ENCODE measurements at places on chromosomes 7 and 10.

DNA sequence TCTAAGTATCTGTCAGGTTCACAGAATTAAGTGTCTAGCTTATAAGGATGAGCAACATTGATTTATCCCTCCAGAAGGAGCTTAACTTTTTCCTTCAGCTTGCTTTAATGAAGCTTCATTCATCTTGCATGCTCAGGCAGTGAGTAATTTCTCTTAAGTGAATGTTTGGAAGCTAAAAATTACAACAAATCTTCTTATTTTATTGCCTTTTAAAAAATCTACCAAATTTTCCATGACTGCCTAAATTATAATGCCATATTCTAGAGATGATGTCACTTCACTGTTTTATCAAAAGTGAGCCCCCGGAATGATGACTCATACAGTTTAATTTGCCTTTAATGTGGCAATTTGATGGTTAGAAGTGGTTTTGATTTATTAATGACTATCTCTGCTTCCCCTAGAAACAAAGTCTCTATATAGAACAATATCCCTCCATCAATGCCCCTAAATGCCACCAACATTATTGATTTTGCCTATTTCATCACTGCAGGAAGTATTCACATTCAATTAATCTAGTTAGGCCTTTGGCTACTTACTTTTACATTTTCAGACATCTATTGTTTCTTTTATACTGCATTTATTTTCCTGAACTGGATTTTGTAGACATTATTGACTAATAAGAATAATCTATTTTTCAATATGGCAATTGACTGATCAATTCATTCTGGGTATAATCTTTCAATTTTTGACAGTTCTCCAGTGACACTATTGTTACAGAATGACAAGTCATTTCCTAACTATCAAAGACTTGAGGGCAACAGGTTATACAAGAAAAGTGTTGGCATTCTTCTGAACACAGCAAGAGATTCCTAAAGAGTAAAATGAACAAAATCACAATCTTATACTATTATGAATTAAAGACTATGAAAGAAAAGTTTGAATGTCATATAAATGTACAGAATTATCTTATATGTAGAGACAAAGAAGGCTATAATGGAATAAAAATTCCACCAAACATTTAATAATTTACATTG, 139.3 kb upstream of the ODAD2 start:
- no peak for DNase-seq

GRCh38 chr7:150993511-150993910, 2.7 kb downstream of the NOS3 start:
- DNase-seq, result no peak

DNA sequence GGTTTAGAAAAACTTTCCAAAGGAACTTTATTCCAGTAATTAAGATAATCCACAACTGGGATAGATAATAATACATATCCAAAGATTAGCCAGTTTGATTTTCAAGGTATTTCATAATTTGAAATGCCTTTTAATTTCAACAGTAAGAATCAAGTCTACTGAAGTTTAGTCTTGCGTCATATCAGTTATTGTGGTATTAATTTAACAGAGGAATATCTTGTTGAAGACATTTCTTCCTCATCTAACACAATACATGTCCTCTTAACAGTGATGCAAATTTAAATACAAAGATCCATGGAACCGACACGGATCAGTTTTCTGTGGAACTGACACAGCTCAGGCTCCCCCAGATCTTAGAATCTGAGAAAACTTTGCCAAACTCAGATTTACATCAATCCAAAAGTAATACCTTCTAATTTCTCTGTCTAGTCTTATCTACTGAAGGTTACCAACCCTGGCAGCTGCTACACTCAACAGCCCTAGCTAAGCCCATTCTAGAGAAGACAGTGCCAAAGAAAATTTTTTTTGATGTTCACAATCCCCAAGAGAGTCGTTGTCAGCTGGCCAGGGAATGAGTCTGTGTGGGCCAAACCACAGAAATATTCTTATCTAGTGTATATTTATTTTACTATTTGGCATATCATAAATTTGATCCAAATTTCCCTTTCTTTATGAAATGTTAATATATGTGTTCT, 365.2 kb upstream of the MEOX2 start:
- DNase-seq, result no peak

DNA sequence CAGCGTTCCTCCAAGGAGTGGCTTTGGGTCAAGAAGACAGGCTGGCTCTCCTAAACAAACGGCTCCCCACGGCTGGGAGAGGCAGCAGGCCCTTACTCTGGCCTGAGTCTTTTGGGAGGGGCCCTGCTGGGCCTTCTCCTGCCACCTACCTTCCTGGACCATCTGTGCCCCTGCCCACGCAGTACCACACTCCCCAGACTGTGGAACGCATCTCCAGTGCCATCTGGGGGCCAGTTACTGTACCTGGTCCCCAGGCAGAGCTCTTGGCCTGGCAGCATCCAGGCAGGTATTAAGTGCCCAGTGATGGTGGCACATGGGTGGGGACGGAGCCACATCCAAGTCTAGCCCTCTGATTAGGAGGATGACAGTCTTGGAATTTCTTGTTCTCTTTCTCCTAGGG, 14.4 kb downstream of the ALKBH4 start:
- DNase-seq, result no peak

GRCh38 chr7:141072548-141073172, 1.2 kb upstream of the TMEM178B start:
- no peak for DNase-seq

DNA sequence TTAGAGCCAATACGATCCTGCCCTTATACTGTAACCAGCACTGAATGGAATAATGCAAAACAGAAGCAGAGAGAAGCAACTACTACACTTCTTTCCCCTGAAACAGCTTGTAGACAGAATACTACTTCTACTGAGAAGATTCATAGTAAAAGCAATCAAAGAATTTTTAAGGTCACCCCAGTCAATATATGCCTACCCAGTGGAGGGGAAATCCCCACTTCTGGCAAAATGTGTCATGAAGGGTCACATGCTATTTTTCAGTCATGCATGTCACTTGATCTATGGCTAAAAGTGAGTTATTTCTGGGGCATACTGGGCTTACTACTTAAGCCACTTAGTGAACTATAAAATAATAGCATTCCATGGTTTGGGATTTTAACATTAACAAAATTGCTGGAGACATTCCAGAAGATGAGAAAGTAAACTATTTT, 25.6 kb downstream of the IRF5 start:
- DNase-seq, result no peak

DNA sequence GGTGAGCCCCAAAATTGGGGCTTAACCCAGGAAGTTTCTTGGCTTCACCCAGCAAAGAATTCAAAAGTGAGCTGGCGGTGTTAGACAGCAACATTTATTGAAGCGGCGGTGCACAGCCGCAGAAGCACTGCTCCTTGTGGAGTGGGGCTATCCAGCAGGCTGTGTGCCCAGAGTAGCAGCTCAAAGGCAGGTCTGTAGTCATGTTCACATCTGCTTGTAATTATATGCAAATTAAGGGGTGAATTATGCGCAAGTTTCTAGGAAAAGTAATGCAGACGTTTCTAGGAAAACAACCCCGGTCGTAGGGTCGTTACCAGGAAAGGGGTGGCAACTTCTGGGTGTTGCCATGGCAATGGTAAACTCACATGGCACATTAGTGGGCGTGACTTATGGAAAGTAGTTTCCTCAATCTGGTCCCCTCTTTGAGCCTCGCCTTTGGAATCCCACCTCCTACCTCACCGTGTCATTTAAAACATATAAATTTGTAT, 13.7 kb upstream of the KBTBD2 start:
- no peak for DNase-seq

GRCh38 chr10:79264942-79265341, 82.3 kb upstream of the PPIF start:
- no peak for DNase-seq

- DNase-seq, result no peak
Measured at GRCh38 chr10:97991871-97992270, 38.5 kb downstream of the CRTAC1 start.

GRCh38 chr7:18702071-18702829, 206.7 kb downstream of the HDAC9 start:
- DNase-seq, result no peak

- DNase-seq, result no peak
Measured at GRCh38 chr7:32259931-32260596, 189.9 kb upstream of the PDE1C start.

DNA sequence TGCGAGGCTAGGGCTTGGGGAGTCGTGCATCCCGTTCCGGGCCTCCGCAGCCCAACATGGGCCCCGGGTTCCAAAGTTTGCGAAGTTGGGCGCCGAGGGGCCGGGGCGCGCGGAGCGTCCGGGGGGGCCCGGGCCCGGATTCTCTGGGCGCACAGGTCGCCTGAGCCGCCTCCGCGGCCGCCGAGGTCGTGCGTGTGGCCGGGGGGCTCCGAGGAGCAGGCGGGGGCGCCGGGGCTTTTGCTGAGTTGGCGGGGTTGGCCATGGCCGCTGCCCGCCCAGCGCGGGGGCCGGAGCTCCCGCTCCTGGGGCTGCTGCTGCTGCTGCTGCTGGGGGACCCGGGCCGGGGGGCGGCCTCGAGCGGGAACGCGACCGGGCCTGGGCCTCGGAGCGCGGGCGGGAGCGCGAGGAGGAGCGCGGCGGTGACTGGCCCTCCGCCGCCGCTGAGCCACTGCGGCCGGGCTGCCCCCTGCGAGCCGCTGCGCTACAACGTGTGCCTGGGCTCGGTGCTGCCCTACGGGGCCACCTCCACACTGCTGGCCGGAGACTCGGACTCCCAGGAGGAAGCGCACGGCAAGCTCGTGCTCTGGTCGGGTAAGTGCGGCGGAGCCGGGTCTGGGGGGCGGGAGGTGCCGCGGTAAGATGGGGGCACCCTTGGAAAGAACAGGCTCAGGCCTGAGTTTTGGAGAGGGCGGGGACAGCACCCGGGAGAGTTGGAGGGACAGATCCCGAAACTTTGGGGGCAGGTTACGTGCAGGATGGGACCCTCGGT, 643 bp downstream of the SMO start:
- no peak for DNase-seq

DNA sequence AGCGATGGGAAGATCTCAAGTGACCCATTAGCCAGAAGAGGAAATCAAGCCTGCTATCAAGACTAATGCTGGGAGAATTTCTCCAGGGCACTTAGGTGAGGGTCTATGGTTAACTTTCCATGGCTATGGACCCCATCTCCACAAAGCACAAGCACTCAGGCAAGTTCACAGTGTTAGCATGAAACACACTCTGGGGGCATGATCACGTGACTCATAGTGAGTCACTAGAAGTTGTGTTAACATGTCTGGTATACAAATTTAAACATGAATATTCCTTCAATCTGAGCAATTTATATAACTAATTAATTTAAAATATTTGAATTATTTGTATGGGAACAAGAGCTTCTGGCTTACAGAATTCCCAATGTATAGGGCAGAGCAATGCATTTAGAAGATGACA, 131.8 kb downstream of the FAM204A start:
- DNase-seq, result no peak

- no peak for DNase-seq
Measured at GRCh38 chr10:78492424-78492823, 458.8 kb downstream of the RPS24 start.

DNA sequence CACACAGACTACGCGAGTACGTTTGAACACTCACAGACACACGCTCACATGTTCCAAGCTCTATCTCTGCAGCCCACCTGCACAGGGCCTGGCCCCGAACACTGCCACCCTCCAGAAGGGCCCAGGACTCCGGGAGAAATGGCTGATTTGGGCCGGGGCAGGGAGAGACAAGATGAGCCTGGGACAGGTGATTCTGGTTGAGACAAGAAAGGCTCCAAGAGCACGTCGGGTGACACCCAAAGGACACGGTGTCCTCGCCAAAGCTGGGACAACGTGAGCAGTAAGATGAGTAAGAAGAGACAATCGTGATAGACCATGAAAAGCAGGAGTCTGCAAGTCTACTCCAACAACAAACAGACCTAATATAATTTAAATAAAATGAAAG, 9.2 kb downstream of the GPER1 start:
- DNase-seq, result no peak

Data from GDM1 (cell line).